Hematopoietic multipotent progenitor cell treated with erythropoietin and hydrocortisone succinate and interleukin-3 and kit ligand, for 17 days (in vitro differentiated cells): ENCODE measurements at places on chromosomes 1 and 21.

GRCh38 chr1:43510621-43511020 is 20.1 kb upstream of the PTPRF start:
- no peak for DNase-seq

DNA sequence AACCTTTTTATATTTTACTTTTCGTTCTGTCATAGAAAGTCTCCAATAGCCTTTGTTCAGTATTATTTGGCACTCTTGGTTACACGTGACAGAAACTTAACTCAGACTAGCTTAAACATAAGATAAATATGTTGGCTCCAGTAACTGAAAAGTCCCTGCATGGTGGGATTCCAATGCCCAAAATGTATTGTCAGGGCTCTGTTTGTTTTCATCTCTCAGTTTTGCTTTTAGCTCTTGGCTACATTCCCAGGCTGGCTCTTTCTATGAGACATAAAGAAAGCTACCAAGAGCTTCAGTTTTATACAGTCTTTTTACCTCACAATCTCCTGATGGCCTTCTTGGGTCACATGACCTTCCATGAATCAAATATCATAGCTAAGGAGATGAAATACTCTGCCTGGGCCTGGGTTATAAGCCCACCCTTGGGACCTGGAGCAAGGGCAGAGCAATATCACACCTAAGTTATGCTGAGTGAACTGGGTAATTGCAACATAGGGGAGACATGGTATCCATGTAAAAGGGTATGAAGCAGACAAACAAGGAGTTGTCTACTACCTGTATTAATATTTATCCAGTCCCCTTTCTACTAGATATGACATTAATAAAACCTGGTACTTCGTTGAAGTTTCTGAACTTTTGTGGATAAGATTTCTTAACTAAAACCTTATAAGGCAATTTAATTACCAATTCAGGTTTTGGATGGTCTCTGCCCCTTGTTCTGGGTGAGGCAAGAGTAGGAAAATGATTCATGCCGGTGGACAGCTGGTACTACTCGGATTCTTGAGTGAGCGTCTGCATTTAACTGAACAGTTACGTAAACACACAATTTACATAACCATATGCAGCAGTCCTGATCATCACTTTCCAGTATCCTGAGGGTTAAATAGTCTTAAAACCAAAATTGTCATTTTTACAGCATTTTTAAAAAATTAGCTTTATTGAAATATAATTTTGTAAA is 442.3 kb downstream of the GPATCH2 start:
- no peak for DNase-seq

DNA sequence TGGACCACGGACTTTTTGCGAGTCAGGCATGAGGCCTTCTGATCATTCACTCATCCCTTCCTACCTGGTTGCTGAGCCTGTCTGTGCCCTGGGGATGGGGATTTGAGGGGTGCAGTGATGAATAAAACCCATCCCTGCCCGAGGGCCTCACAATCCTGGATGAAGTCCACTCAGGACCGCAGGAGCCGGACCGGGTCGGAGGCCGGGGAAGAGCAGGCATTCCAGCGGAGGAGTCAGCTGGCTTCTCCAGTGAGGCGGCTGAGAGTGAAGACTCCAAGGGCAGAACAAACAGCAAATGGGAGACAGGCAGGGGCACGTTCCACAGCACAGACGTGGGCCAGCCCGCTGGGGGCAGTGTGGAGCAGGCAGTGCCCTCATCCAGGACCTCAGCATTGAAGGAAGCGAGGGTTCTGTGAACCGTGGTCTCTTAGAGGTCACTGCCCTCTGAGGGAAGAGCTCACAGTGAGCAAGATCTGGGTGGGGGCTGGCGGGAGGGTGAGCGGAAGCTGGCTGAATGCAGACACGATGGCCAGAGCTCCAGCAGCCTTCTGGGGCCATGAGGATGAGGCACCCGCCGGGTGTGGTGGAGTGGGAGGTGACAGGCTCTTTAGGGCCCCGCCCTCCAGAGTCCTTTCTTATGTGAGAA is 10.9 kb upstream of the LRRC3 start:
- no peak for DNase-seq

DNA sequence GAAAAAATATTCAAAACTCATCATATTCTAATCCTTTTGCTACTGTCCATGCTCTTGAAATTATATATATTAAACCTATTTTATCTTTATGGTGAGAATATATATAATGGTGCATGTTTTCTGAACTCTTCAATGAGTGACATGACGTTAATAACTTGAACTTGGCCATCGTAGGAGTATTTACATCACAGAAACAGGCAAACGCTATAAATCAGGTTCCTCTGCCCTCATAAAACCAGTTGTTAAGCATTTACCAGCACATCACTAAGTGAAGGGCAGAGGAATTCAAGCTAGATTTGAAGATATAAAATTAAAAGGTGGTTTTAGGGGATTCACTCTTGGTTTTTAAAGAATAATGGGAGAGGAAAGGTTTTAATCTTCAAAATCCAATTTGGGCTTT is 20.5 kb downstream of the NID1 start:
- DNase-seq, result no peak

DNA sequence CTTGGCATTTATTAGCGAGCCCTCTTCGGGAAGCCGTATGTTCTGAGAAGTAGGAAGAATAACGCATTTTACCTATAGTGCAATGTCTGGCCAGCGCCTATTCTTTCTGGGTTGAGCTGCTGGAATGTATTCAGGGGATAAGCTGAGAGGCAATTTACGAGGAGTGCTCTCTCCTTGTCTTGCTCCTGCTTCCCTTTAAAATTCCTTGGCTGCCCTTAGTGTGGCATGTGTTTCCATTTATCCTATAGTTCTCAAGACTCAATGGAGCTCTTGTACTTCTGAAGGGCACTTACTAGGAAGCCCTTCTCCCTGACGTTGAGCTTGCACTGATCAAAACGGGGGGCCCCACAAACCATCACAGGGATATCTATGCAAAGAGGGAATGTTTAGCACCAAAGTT is 364.6 kb downstream of the DISC1 start:
- no peak for DNase-seq

DNA sequence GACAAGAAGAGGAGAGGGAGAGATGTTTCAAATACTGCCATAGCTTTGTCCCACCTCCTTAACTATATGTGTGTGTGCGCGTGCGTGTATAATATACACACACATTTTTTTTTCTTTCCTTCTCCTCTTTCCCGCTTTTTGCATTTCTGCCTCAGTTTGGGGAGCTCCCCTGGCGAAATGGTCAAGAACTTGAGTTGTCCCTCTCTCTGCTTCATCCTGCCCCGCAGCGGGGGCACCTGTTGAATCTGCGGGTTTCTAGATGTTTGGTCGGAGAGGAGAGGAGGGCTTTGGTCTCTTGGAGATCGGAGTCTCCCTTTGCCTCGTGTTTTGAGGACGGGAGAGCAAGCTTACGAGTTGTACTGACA is 504 bp downstream of the SCCPDH start:
- no peak for DNase-seq

DNA sequence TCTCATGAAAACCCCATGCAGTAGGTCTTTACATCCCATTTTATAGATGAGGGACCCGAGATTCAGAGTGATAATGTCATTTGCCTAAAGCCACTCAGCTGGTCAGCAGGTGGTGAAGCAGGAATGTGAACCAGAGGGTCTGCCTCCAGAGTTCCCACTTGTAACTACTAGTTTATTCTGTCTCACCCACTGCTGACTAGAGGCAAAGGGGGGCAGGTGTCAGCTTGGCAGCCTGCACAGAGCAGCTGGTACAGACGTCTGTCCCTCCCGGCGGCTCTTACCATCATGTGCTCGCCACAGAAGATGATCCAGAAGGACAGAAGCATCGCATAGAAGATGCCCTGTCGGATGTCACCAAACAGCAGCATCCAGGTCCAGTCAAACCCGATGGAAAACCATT is 82.4 kb downstream of the WLS start:
- DNase-seq, result no peak

DNA sequence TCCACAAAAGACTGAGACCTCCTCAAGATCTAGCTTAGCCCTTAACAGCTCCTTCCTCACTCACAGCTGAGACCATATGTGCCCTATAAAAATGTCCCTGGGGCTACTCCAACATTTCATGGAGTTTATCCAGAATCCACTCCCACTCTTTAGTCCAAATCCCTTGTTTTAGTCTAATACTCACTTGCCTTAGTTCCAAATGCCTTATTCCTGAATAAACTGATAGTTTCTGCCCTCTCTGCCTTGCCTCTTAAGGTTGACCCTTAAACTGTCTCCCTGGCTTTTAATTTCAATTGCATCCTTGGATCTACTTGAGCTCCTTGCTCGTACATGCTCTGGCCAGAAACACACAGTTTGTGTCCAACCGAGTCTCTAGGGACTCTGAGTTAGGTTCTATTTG is 47.3 kb upstream of the LYPLAL1 start:
- no peak for DNase-seq

DNA sequence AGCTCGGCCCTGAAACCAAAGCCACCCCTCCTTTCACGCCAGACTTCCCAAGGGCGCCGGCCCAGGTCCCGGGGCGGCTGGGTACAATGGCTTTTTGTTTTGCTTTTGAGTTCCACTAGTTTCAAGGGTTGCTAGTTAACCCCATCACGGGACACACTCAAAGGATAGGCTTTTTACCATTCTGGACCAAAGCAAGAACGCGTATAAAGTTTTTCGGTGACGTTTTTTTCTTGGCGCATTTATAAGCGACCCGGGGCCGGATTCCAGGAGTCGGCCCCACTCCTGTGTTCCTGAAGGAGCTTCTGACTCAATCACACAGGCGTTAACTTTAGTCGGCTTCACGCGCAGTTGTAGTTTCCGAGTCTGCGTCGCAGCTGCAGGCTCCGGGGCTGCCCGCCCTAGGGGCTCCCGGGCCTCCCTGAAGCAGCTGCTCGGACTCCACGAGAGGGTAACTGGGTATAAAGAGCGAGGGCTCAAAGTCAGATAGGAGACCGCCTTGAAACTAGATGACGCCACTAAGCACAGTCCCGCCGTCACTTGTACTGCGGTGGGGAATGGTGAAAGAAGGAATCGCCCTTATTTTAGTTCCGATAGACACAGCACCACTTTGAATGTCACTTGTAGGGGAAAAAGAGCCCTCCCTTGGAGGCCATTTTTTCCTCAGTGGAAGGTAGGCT is 707 bp upstream of the KLHL21 start:
- DNase-seq, result peak; percentile 80

GRCh38 chr1:58773406-58773840 is 10.4 kb downstream of the JUN start:
- DNase-seq, result no peak

- DNase-seq, result no peak
These were observed 40.8 kb downstream of the CDK18 start for GRCh38 chr1:205545001-205545919.

- DNase-seq, result no peak
These were observed 7.7 kb upstream of the SLC27A3 start for GRCh38 chr1:153767519-153767918.

DNA sequence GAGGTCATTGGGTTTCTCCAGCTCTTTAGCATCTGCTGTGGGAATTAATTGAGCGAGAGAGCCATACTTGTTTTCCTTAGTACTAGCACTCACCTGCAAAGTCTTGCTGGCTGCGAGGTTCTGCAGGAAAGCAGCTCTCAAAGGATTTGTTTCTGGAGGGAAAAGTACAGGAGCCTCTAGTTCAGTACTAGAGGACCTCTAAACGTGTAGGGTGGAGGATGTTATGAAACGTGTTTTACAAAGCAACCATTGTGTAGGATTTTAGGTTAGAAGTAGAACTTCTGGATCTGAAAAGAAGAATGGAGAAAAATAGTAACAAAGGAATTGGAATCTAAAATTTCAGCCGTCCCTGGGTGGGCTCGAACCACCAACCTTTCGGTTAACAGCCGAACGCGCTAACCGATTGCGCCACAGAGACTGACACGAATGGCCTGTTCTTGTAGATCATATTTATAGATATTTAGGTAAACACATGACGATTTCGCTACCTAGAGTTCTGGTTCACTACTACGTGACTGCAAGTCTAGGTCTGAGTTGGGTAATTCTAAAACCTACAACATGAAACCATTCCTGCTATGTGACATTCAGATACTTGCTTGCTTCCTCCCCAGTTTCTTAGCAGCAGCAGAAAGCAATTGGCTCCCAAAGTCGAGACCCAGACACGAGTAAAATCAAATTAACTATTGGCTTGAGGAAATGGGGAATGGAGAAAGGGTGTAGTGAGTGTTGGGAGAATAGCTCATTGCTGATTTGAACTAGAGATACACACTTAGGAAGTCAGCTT is 60.2 kb upstream of the CFAP126 start:
- DNase-seq, result no peak

DNA sequence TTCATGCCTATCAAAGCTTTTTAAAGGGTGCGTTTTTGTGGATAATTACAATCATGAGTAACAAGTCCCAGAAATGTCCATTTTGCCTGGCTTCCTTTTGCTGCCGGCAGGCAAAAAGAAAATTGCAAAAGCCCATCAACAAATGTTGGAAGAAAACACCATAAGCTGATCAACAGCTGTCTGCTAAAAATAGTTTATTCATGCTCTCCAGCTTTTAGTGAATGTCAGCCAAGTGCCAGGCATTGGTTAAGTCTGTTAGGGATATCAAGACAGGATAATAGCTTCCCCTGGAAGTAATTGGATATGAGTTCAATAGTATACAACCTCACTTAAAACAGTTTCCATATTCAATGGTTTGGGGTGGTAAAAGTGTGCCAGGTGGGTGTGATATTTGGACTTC is 13.6 kb upstream of the AGMAT start:
- DNase-seq, result no peak

GRCh38 chr1:30678209-30678608 is 45.2 kb downstream of the MATN1 start:
- DNase-seq, result no peak

DNA sequence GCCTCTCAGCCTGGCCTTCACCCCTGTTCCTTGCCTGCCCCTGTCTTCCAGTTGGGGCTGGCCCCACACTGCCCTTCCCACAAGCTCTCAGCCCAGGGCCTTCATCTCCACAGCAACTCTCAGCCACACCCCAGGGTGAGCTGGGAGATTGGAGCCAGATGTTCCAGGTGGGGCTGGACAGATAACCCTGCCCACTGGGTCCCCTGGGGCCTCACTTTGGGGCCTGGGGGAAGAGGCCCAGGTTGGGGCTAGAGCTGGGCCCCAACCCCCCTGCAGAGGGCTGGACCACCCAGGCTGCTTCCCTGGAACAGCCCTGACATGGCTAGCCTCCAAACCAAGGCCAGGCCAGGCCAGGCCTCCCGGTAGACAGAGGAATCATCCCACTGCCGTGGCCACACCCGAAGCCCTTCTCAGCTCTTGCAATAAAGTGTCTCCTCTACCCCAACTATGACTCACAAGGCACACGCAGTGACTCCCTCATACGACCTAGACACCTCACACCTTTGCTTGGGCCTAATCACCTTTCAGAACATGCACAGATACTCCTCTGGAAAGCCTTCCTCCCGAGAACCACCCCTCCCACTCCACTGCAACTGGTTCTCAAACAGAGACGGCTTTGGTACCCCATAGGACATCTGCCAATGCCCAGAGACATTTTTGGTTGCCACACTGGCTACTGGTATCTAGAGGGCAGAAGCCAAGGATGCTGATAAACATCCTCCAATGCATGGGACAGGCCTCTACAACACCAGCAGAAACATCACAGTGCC is 22.2 kb downstream of the SLC2A1 start:
- DNase-seq, result peak; percentile 96

- DNase-seq, result no peak
These were observed 11.9 kb downstream of the FASLG start for GRCh38 chr1:172670791-172671190.

DNA sequence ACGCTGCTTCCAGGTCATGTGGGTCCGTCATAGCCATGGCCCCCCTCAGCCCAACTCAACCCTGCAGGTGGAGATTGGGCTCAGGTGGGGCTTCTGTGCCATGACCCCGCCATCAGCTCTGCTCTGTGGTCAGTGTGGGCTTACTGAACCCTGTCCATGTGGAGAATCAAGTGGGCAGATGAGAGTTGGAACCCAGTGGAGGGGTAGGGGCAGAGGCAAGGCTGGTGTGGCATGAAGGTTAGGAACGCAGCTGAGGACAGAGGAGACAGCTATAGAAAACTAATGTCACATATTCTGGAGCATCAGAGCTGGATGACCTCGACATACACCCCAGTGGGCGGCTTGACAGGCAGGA is 355.9 kb downstream of the PTPRU start:
- DNase-seq, result no peak
